ENCODE measurements at places on chromosomes 11 and 22.

DNA sequence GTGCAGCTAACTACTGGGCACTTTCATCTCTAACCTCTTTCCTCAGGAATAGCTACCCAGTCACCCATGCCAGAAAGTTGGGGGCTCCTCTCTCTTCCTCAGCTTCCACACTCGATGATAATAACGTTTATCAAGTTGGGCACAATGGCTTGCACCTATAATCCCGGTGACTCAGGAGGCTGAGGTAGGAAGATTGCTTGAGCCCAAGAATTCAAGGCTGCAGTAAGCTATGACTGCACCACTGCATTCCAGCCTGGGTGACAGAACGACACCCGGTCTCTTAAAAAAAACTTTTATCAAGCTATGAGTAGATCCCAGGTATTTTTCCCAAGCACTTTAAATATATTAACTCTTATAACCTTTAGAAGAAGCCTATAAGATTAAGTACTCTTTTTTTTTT lies 2.0 kb downstream of the SF3A1 start:
- no peak for DNase-seq

GRCh38 chr11:132911186-132911585 lies 621.1 kb downstream of the OPCML start:
- DNase-seq: no peak

GRCh38 chr11:28618416-28618815 lies 510.2 kb downstream of the METTL15 start:
- DNase-seq: no peak

GRCh38 chr11:130819625-130820024 lies 96.7 kb downstream of the SNX19 start:
- DNase-seq: no peak
